ENCODE measurements at places on chromosomes 3 and 15. TPM values are rescaled to one million over a fixed set of nuclear protein-coding genes. Genes with fewer than 3 reads are reported as not detected.

PFKFB4 gene
- 2.4 TPM for total RNA-seq

RLBP1 gene
- total RNA-seq: not detected

RFTN1 gene
- 26.8 TPM for total RNA-seq

LRRC31 gene
- total RNA-seq: not detected

GPR160 gene
- 1.2 TPM for total RNA-seq

ARPP21 gene
- not detected for total RNA-seq

PATL2 gene
- 3.3 TPM for total RNA-seq

NR1I2 gene
- total RNA-seq: not detected

TMEM212 gene
- not detected for total RNA-seq

ANKUB1 gene
- not detected for total RNA-seq

LSAMP gene
- 5.0 TPM for total RNA-seq

ACP3 gene
- total RNA-seq: 2.0 TPM

CERS3 gene
- total RNA-seq: not detected

MRPL46 gene
- 66.9 TPM for total RNA-seq

TRIM42 gene
- not detected for total RNA-seq

TMC3 gene
- not detected for total RNA-seq

PEX11A gene
- 13.7 TPM for total RNA-seq

TMEM207 gene
- total RNA-seq: not detected

ISG20 gene
- 1.8 TPM for total RNA-seq

KNG1 gene
- total RNA-seq: 0.62 TPM

INSYN1 gene
- 165 TPM for total RNA-seq

GOLGA8T gene
- total RNA-seq: 0.65 TPM

DPPA2 gene
- not detected for total RNA-seq

RAD51 gene
- total RNA-seq: 2.0 TPM

EFHB gene
- not detected for total RNA-seq

GABRA5 gene
- total RNA-seq: not detected

PLEKHO2 gene
- total RNA-seq: 10.4 TPM

CYP8B1 gene
- not detected for total RNA-seq

SCN11A gene
- total RNA-seq: 0.08 TPM
